NCI-H524 (cell line): ENCODE measurements at places on chromosomes 5 and 9.
A peak's percentile ranks its signal among the peaks of the same experiment; 100 is the strongest.

DNA sequence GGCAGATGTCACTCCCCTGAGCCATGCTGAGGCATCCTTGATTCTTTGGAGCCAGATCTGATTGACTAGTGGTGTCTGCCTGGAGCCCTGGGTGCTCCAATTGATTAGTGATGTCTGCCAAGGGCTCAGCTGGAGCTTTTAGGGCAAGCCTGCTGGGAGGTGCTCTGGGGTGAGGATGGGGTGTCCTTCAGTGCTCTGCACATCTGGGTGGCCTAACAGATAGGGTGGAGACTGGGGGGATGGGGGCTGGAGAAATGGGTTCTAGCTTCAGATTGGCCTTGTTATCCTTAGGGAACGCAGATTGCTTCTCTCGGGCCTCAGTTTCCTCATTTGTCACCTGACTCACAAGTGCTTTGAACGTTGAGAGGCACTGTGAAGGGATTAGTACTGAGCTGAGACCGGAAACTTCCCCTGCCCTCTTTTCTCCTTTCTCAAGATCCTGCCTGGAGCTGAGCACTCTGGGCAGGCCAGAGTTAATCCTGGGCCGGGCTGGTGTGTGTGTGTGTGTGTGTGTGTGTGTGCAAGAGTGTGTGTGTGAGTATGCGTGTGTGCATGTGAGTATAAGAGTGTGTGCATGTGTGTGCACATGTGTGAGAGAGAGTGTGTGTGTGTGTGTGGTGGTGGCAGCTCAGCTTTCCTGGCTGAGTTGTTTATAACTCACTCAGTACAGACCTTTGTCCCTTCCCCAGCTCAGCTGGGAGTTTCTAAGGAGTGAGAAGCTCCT lies 5.6 kb upstream of the IER5L start:
- DNase-seq: no peak

DNA sequence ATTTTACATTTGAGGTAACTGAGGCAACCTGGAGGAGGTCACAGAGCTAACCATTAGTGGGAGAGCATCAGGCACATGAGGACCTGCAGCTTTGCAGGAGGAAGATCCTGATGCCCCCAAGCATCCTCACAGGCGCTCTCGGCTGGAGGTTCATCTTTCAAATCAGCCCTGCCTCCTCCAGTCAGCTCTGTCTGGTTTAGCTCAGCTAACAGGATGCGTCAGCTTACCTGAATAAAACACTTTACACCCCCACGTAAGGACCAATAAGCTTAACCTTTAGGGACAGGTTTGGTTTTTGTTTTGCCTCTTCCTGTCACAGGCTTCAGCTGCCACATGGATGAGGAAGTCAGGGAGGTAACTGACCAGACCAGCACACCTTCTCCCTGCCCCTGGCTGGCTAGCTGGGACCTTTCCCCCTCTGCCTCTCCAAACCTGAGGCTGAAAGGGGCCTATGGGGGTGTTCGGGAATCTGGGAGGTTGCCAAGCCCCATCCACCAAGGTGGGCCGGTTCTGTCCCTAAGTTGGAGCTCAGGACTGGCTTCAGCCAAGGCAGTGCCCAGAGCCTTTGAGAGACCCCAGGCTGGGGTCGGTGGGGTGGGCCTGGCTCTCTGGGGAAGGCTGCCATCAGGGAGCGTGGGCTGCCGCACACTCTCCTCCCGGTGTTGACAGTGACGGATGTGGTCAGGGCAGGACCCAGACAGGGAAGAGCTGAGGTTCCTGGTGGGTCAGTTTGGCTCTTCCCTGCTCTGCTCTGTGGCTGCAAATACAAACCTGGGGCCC lies 20.0 kb upstream of the FCN1 start:
- no peak for DNase-seq

- no peak for DNase-seq
Observed at GRCh38 chr5:172454358-172455086, at the start of gene SH3PXD2B. TSS of gene SH3PXD2B (minus strand) at chr5:172454525. CDS start at chr5:172454352, 173 bp downstream.

DNA sequence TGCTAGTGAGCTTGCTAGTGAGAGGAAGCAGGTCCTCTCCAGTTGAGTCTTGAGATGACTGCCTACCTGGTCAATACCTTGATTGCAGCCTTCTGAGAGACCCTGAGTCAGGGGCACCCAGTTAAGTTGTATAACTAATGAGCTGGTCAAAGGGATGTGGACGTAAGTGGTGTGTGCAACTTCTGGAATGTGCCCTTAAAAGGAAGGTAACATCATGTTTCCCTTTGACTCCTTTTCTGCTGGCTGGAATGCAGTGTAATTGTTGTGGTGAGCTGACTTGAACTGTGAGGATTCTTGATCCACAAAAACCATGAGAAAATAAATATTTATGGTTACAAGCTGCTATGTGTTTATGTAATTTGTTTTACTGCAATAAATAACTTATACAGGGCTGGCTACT lies 2.4 kb upstream of the SNX2 start:
- DNase-seq: no peak

- DNase-seq: no peak
Observed at GRCh38 chr9:90808890-90809685, 7.5 kb downstream of the SYK start.

- DNase-seq: peak; percentile 63
Observed at GRCh38 chr9:131403493-131403773, 9.5 kb downstream of the PRRC2B start.
